ENCODE measurements at places on chromosomes 3 and 15.

DNA sequence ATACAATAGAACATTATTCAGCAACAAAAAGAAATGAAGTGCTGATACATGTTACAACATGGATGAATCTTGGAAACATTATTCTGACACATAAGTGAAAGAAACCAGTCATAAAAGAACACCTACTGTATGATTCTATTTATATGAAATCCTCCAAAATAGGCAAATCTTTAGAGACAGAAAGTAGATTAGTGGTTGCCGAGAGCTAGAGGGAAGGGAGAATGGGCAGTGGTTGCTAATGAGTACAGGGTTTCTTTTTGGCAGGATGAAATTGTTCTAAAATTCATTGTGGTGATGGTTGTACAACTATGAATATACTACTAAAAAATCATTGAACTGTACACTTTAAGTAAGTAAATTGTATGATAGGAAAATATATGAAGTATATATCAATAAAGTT lies 6.3 kb upstream of the LRRC58 start:
- DNase-seq, result no peak

DNA sequence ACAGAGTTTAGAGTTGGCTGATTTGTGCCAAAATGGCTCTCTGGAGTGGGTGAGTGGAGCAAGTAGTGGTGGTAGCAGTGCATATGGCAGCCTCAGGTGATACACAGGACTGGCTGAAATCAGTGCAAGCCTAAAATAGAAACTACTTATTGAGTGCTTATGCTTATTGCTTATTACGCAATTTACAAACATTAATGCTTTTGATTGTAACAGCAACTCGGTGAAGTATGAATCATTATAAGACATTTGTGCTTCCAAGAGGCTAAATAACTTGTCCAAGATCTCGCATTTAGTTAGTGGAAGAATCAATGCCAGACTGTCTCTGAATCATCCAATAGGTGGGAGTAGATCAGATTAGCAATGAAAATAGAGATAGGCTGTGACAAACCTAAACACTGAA lies 353.8 kb downstream of the NAALADL2 start:
- DNase-seq, result no peak

DNA sequence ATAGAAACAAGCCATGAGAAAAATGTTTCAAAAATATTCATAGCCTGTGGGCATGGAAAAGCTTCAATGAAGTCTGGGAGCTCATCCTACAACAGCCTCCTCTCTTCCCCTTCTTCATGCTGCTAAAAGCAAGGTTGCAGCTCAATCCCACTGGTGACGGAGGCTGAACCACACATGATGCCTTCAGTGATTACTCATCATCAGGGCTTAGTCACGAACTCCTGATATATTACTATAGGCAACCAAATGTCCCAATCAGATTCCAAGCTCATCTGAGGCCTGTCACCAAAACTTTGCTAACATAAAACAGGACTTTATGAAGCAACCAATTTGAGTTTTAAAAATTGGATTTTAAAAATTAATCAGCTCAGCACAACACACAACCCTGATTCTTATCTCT lies 24.0 kb upstream of the SLC24A5 start:
- peak; percentile 41 for DNase-seq

DNA sequence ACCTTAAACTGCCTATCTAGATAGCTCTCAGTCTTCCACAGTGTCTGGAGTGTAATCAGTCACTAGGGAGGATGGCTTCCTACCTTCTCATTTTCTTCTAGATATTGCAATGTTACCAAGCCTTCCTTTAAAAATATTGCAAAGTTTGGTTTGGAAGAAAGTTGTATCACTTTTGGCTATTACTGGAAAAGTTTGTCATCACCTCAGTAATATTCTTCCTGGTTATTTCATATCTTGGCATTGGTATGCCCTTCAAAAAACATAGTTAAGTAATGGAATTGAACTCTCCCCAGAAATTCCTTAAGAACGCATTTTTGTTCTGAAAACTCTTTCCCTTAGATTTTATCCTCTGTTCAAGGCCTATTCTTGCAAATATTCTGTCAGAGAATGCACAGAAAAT lies 179.3 kb upstream of the MME start:
- no peak for DNase-seq

DNA sequence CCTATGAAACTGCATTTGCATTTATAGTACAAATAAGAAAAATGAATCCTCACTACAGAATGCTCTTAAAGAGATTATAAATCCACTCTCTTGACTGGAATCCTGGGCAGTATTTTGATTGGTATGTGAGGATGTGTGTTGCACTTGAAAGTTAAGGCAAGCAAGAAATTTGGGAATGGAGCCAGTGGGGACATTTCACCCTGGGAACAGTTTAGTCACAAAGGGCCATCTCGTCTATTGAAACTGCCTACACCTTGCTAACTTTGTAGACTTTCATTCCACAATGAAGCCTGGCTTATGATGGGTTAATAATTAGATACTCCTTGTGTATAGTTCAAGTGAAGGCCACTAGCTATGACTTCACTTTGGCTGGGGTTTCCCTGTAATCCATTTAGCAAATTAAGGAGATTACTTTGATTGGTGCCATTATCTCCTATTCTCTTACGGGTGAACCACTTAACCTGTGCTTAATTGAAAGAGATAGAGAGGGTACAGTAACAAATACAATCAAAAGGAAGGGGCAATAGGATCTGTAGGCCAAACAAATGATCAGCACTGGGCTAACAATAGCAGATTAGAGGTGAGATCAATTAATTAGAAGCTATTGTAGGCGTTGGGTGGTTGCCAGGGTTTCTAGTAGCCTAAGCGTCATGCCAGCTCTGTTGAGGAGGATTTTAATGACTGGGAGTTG lies 146.9 kb upstream of the RARB start:
- DNase-seq, result no peak

- no peak for DNase-seq
Measured at GRCh38 chr3:9013782-9014563, 50.7 kb upstream of the RAD18 start.

GRCh38 chr3:43024181-43024885 lies 45.2 kb downstream of the GASK1A start:
- no peak for DNase-seq

GRCh38 chr3:123499322-123499721 lies 50.4 kb upstream of the ADCY5 start:
- no peak for DNase-seq

DNA sequence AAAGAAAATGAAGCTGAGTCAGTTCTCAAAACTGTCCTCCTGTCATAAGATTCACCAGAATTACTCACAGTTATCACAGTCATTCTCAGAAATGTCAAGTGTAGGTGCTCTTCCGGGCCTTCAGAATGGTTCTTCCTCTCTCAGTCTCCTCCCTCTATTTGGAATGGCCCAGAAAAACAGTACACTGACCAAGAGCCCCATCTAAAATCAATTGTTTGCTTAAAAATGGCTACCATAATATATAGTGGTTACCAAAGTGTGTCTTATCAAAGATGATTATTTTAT lies 99.8 kb downstream of the MECOM start:
- no peak for DNase-seq

DNA sequence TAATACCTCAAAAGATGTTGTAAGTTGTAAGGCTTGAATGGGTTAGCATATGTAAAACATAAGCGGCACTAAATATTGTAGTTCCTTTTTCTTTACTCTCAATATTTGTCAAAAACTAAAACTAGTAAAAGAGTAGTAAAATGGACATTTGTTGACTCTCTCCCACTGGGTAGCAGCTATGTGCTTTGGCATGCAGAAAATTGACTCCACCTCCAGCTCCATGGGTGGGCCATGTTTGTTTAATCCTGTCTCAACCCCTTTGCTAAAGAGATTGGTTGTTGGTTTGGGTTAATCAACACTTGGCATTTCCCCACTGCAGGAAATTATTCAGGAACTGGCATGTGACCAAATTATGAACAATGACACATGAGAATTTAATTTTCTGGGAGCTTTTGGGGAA lies 114.8 kb downstream of the EOMES start:
- DNase-seq, result no peak

GRCh38 chr3:44048196-44048924 lies 193.3 kb upstream of the TOPAZ1 start:
- DNase-seq, result no peak

GRCh38 chr15:62559381-62559733 lies 394.3 kb upstream of the C2CD4B start:
- no peak for DNase-seq

DNA sequence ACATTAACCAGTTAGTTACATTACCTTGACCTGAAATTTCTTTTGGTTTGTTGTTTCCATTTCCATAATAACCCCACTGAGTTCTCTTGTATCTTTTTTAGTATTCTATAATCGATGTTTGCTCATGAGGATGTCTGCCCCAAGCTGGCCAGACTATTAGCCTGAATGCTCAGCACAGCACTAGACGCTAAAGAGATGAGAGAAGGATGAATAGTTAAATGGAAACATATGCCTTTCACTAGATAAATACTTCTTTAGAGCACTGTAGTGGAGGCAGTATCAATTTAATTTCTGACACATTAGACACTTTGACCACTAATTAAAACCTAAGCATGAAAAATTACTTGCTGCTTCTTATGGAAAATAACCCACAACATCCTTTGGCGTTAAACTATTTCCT lies 654.9 kb upstream of the KCNMB2 start:
- DNase-seq, result no peak

DNA sequence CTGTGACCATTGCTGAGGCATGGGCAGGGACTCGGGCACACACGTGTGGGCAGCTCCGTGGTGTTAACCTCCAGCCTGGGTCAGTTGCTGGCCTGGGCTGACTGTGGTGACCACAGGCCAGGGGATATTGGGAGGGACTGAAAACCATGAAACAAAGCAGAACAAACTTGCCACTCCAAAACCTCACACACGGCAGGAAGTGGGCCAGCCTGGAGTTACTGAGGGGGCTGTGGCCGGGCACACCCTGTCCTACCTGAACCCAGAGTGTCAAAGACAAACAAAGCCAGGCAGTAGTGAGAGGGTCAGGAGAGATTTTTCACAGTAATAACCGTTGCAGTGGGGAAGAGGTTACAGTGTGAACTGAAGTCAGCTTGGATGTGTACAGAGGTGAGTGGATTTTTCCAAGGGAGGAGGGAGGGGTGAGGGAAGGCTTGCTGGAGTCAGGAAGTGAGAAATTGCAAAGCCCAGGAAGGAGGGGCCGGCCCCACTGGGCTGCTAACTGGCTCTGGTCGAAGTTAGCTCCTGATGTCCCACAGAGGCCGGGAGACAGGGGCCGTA lies 40.0 kb upstream of the ATP10A start:
- no peak for DNase-seq

DNA sequence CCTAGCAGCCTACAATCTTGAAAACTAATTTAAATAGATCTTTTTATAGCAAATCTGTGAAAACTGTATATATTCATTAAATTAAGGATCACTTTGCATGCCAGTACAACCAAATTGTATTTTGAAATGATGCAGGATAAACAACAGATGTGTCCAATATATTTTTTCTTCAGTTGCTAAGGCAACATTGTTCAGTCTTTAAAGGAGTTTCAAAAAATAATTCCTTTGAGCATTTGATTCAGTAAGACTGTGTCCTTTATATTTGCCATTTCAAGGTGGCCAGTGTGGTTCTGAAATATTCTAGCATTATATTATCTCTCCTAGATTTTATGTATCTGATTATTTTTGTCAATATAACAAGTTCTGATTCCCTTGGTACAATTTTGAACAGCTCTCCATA lies 254.7 kb downstream of the PLOD2 start:
- DNase-seq, result no peak

- no peak for DNase-seq
Measured at GRCh38 chr3:132669256-132669777, 9.2 kb downstream of the UBA5 start.

Measured in kidney epithelial cell (primary cell).